ENCODE measurements at places on chromosomes 16 and 17.

- no peak for DNase-seq
Measured at GRCh38 chr16:9801651-9802050, 380.6 kb downstream of the GRIN2A start.

- DNase-seq: no peak
Measured at GRCh38 chr16:23081675-23082119, 67.6 kb downstream of the USP31 start.

GRCh38 chr17:58289869-58290268 lies 9.1 kb upstream of the MPO start:
- DNase-seq: no peak

GRCh38 chr16:1723450-1724147 lies 17.6 kb downstream of the MAPK8IP3 start:
- DNase-seq: no peak

DNA sequence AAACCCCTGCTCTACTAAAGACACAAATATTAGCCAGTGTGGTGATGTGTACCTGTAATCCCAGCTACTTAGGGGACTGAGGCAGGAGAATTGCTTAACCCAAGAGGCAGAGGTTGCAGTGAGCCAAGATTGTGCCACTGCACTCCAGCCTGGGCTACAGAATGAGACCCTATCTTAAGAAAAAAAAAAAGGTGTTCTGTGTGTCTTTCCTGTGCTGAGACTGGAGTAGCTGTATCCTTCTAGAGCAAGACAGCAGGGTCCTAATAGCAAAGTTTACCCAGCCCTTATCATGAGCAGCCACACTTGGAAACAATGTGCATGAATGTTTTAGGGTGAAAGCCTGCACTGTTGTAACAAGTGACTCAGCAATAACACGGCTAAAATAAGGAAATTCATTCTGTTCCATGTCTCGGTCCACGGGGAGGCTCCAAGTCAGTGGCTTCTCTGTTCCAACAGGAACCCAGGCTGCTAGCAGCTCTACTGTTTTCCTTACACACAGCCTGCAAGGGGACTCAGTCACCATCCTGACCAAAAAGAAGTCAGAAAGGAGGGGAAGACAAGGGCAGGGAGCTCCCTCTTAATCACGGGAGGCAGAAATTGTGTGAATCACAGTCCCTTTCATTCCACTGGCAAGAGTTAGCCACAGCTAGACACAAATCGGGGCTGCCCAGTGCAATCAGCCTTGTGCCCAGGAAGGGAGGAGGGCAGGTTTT lies 7.1 kb upstream of the SLC5A11 start:
- DNase-seq: no peak

DNA sequence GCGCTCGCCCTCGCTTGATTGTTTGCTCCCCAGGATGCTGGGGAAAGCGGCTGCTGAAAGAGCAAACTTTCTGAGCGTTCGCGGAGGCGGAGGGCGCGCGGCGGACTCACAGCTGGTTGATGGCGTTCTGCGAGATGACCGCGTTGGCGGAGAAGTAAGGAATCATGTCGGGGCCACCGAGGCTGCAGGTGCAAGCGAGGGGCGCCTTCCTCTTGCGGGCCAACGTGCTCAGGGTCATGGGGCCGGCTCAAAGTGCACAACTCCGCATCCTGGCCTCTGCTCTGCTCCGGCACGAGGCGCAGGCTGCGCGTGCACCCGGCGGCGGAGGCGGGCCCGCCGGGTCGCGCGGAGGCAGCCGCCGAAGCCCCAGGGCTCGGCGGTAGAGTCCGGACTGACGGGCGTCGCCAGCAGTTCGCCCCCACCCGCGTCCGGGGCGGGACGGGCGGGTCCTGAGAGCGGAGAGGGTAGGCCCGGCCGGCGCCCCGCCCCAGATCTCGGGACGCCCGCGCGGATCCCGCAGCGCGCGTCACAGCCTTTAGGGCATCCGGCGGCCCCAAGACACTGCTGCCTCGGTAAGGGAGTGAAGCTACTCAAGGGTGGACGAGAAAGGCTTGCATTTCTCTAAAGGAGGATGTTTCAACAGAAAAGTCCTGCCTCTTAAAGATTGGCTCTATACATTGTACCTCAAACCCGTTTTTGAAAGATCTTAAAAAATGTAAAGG lies 138.5 kb upstream of the CORO6 start:
- peak; percentile 31 for DNase-seq

DNA sequence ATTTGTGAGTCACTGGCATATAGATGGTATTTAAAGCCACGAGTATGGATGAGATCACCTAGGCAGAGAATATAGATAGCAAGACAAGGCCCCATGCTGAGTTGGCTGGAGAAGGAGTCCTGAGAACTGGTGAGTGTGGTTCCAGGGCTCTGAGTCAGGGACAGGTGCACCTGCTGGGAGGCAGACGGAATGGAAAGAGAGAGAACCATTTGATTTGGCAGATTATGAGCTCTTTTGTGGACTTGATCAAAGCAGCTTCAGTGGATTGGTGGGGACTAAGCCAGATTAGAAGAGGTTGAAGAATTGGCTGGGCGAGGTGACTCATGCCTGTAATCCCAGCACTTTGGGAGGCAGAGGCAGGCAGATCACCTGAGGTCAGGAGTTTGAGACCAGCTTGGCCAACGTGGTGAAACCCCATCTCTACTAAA lies 4.3 kb upstream of the C16orf92 start:
- DNase-seq: no peak

GRCh38 chr16:7745276-7745675 lies 412.6 kb downstream of the RBFOX1 start:
- no peak for DNase-seq

DNA sequence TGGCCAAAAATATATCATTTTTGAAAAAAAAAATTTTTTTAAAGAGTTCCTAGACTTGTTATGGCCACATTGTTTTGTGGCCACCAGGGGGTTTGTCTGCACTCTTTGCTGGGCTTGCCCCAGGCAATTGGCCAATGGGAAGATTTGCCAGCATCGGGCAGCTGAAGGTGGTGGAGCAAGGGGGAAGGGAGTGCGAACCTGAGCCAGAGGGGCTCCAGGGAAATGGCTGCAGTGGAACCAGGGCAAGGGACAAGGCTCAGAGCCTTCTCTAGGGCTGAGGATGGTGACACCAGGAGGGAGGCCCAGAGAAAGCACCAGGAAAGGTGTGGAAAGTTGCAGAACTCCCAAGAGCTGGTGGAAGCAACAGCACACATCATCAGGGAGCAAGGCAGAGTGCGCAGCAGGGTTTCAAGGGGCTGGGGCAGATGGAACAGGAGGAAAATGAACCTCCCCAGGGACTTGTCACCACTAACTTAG lies 15.5 kb upstream of the CMIP start:
- DNase-seq: no peak

DNA sequence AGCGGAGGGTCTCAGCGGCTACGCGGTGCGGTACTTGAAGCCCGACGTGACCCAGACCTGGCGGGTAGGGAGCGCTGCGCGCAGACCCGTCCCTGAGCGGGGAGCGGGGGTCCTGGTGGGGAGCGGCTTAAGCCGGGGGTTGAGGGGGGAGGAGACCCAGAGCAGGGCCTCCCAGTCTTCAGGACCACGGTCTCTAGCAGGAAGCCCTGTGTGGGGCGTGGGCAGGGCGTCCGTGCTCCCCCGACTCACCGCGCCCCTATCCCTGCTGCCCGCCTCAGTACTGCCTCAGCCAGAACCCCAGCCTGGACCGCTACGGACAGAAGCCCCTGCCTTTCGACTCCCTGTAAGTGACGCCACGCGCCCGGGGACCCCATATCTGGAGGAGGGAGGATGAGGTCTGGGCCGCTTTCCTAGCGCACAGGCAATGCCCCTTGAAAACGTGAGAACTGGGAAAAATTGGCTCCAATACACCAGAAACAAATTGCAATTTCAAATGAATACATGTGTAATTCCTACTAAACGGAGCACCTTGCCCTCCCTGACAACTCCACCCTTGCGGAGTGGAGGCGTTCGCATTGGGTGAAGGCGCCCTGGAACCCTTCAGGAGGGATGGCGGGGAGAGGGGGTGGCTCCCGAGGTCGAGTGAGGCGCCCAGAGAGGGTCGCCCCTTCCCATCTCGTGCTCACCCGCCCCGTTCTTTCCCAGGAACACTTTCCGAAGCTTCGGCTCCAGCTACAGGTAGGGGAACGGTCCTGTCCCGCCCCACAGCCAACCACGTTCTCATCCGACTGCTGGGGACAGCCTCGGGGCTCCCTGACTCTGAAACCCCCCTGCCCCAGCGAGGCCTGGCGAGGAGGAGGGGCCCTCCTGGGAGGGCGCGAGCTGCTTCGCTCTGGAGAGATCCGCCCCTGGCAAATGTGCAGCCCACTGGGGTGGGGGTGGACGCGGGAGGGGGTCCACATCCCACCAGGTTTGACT lies 14.6 kb upstream of the CNGB1 start:
- DNase-seq: no peak

DNA sequence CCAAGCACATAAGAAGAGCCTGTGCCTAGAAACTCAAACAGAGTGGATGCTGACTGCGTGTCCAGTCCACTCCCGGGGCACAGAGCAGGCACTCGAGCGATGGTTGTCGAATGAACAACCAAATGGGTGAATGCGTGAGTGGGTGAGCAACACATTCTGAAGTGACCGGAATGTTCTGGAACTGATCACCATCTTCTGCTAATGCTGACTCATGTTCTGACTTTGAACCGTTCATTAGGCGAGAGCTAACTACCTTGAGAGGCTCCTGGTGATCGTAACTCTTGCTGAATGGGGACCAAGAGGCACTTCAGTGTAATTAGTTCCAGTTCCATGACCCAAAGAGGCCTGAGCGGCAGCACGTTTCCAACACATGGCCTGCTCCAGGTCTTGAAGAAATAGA lies 37.9 kb downstream of the IRF8 start:
- DNase-seq: no peak

- DNase-seq: peak; percentile 55
Measured at GRCh38 chr16:30956601-30957455, 726 bp upstream of the SETD1A start.

- no peak for DNase-seq
Measured at GRCh38 chr16:89613954-89614459, 565 bp downstream of the DPEP1 start.

DNA sequence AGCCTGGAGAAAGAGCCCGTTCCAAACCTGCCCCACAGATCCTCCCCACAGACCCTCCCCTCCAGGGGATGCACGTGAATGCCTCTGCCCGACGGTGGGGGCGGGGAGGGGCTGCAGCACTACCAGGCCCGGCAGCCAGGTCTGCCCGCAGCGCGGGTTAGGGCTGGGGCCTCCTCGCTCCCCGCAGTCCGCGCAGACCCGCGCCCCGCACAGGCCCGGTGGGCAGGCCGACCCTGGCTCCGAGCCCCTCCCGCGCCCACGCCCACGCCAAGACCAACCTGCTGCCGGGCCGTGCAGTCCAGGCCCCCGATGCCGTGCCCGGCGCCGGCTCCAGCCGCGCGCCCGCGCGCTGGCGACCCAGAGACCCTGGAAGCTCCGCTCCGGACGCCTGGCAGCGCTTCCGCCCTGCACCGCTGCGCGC lies at the start of gene RPUSD1:
RPUSD1 (minus strand) TSS at position 404 of the 421 bp plus-strand sequence. CDS start 644 bp downstream, outside the sequence.
- DNase-seq: no peak

GRCh38 chr16:67017810-67018488 lies 11.0 kb upstream of the CBFB start:
- peak; percentile 75 for DNase-seq

GRCh38 chr16:53031323-53031942 lies 21.3 kb downstream of the CHD9NB start:
- no peak for DNase-seq
